ENCODE measurements at places on chromosomes 1 and 21.

- no peak for DNase-seq
Measured at GRCh38 chr1:175297291-175297690, 104.7 kb upstream of the KIAA0040 start.

DNA sequence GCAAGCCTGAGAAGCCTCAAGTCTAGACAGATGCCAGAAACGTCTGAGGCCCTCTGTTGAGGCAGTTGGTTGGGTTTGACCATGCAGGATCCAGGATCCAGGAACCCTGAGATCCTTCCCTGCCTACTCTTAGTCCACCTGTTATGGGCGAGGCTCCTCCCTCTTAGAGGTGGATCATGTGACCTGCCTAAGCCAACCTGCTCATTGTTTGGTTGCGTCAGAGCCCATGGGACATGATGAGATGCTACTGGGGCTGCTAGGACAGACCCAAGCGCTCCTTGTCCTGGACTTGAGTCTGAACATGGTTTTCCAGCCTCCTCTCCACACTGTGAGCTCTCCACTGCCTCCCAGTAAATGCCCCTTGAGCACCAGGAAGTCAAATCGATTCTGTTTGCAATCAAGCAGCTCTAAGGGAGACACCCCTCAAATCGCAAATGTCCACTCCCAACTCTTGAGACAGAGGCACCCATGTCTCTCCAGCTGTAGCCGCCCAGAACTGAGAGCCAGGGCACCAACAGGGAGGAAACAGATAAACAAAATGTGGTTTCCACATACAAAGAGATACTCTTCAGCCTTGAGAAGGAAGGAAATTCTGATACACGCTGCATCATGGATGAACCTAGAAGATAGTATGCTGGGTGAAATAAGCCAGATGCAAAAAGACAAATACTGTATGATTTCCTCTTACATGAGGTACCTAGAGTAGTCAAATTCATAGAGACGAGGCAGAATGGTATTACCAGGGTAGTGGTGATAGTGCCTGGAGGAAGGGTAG lies 31.7 kb upstream of the WNT4 start:
- DNase-seq: no peak

DNA sequence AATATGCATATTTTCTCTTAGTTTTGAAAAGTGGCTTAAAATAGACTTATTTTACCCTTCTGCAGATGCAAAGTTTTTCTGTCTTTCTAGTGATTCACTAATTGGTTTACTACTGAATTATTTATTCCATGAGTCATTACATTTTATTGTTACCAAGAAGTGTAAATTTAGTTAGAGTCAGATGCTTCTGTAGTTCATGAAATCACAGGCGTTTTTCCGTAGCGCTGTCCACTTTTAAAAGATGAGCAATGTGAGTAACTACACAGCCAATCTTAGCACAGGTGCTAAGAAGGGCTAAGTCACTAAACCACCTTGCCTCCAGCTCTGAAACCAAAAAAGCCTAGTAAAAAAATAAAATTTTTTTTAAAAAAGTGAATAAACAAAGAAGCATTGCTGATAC lies 24.7 kb downstream of the RGS13 start:
- DNase-seq: no peak

GRCh38 chr1:26721669-26722355 lies 26.0 kb downstream of the ARID1A start:
- no peak for DNase-seq

GRCh38 chr1:40897513-40897912 lies 35.4 kb upstream of the CITED4 start:
- DNase-seq: no peak

- DNase-seq: no peak
Measured at GRCh38 chr1:61004262-61005003, 77.9 kb upstream of the NFIA start.

- no peak for DNase-seq
Measured at GRCh38 chr1:99659755-99660210, 13.9 kb downstream of the PALMD start.

DNA sequence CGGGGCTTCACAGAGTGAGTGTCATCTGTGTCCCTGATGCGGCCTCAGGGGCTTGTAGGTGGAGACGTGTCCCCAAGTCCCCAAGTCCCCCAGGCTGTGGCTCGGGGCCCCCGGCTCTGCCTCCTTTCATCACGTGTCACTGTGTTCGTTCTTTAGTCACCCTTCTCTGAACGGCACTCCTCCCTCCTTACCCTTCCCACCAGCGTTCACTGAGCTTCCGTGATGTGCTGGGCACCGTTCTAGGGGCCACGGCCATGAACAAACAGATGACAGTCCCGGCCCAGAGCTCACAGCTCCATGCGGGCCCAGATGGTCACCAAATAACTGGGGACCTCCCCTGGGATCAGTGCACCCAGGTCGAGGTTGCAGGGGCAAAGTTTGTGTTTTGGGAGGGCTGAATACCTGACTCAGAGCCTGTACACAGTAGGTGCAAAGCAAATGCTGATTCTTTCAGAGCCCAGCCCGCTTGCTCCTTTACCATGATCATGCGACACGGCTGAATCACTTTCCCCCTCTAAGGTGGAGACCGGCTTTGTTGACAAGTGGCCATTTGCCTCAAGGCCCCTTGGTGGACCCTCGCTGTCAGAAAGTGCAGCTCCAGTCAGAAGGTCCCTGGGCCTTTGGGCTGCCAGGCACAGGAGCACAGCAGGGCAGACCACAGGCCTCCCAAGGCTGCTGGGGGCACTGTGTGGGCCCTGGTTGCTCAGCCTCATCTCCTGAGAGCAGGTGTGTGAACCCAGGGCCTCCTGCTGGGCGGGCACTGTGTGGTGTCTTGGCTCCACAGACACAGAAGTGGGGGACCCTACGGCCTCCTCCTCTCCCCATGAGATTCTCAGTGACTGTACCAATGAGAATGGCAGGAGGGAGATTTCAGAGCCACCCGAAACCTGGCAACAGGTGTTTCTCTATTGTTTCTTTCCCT lies 592.5 kb downstream of the PTPRU start:
- DNase-seq: peak; percentile 52

DNA sequence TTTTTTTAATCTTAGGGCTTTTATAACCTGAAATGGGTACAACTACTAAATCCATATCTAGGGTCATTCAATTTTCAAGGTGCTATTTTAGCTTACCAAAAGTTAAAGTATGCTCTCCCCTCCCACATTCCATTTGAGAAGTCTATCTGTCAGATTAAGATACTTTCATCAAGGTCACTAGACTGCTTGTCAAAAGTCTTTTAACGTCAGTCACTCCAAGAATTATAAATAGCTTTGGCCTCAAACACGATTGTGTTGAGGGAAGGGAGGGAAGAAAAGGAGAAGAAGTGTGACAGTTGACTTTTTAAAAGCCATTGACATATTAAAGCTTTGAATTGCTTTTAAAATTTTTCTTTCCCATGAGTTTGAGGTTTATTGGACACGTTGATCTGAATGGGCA lies 175.8 kb downstream of the PTGER3 start:
- DNase-seq: no peak

GRCh38 chr1:201324821-201325677 lies 41.7 kb downstream of the PKP1 start:
- DNase-seq: no peak
